GM18507 (cell line): ENCODE measurements at places on chromosomes 1 and 21.

DNA sequence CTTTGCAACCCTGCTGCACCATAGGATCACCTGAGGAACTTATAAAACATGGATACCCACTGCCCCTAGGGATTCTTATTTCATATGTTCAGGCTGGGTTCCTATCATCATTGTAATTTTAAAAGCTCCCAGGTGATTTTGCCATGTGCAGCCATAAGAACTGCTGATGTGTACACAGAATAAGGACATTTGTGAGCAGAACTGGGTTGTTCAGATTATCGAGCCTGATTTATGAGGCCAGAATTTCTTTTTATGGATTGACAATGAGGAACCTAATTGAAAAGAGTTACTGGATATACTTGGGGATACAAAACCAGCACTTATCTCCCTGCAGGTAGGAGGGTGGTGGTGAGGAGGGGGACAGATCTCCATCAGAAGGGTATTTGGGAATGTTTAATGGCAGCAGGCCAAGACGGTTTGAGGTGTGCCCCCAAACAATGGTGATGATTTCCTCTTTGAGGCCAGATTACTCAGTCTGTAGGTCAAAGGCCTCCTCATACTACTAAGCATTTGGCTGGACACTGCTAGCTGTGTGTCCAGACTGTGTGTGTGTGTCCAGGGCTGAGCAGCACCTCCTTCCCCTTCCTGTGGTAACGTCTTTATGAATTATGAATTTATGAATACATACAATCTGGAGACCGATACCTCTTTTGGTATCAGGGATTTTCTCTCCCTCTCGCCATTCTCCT is 18.9 kb downstream of the NOS1AP start:
- no peak for DNase-seq

DNA sequence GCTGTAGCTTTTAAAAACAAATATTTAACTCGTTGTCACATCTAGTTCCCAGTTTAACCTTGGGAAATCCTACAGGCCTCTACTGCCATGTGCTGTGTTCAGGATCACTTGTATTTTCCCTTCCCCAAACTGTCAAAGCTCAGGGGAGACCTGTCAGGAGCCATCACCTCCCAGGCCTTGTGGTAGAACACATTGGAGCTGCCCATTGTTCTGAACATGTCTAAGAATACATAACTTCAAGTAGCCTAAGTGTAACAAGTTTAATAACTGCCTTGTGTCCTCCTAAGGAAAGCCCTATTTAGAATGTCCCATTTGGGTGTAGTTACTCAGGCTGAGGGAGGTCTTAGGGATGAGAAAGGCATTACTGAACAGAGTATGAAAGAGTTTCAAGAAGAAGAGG is 28.6 kb upstream of the PIGC start:
- DNase-seq, result no peak

DNA sequence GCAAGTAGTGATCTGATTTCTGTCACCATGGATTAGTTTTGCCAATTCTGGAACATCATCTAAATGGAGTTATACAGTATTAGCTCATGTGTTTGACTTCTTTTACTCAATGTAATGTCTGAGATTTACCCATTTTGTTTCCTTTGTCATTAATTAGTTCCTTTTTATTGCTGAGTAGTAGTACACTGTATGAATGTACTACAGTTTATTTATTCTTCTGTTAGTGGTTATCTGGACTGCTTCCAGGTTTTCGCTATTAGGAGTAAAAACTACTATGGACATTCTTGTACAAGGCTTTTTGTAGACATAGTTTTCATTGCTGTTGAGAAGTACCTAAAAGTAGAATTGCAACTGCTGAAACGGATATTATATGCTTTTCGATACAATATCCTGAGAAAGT is 14.1 kb downstream of the SUCO start:
- no peak for DNase-seq

- DNase-seq, result no peak
Observed at GRCh38 chr21:46149205-46149901, 6.0 kb downstream of the FTCD start.

DNA sequence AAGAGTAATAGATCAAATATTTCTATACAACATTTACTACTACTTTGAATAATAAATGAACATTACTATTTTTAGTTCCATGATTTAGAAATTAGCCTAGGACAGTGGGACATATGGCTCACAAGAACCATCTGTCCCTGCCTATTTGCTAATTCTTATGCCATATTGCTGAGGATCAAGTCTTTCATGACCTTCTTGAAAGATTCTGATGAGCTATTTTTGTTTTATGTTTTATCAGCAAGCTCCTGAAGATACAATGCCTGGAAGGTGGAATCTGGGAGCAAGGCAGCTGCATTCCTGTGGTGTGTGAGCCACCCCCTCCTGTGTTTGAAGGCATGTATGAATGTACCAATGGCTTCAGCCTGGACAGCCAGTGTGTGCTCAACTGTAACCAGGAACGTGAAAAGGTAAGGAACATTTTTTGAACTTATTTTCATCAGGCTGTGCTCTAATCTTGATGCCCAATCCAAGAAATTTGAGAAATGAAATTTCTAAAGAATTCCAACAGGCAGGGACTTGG is 326.7 kb downstream of the PAPPA2 start:
- no peak for DNase-seq

- peak; percentile 78 for DNase-seq
Observed at GRCh38 chr1:155176544-155177071, 3.0 kb downstream of the TRIM46 start.

DNA sequence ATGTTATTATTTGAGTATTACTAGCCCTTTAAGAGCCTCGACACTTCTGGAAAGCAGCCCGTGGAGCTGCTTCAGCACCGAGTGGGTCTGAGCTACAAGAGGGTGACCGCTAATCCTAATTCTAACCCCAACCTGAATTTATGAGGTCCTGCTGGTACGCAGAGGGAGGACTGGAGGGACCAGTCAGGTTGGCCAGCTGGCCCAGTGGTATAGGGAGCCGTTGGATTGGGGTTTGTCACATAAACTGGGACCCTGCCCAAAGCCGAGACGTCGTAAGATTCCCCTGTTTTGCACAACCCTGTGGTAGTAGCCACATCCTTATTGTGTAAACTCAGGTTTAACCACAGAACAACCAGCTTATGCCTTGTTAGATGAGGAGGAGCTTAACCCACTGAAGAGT is 60.8 kb upstream of the F3 start:
- DNase-seq, result no peak

GRCh38 chr1:167573035-167573434 is 19.5 kb upstream of the CREG1 start:
- DNase-seq, result no peak

GRCh38 chr1:117466761-117467160 is 99.5 kb downstream of the MAN1A2 start:
- no peak for DNase-seq

- no peak for DNase-seq
Observed at GRCh38 chr21:34877485-34878128, 171.5 kb downstream of the RUNX1 start.

GRCh38 chr1:89547563-89548116 is 23.0 kb downstream of the LRRC8B start:
- DNase-seq, result no peak

DNA sequence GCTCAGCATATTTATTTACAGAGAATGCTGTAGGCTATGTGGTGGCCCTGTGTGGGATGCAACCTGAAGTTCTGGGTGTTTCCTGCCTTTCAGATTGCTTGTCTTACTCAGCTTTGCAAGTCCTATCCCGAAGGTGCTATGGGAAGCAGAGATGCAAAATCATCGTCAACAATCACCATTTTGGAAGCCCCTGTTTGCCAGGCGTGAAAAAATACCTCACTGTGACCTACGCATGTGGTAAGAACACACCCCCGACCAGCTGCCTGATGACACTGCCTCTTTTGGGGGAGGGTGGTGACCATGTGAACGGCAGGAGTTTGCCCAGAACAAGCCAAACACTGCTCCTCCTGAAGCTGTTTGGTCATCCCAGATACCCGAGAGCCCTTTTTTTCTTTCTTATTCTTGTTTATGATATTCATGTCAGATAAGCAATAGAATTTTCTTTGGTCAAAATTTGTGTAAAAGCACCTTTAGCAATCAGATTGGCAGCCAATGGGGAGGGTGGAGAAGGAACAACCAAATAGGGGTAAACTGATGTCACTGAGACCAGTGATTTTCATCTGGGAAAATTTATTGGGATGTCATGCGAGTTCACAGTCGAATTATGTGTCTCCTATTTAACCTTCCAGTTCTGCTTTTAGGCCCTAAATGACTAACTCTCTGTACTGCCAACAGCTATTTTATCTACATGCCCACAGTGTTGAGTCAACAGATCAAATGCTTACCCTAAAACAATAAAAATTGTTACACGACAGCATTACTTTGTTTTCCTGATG is 82.6 kb downstream of the EVA1C start:
- DNase-seq, result no peak

DNA sequence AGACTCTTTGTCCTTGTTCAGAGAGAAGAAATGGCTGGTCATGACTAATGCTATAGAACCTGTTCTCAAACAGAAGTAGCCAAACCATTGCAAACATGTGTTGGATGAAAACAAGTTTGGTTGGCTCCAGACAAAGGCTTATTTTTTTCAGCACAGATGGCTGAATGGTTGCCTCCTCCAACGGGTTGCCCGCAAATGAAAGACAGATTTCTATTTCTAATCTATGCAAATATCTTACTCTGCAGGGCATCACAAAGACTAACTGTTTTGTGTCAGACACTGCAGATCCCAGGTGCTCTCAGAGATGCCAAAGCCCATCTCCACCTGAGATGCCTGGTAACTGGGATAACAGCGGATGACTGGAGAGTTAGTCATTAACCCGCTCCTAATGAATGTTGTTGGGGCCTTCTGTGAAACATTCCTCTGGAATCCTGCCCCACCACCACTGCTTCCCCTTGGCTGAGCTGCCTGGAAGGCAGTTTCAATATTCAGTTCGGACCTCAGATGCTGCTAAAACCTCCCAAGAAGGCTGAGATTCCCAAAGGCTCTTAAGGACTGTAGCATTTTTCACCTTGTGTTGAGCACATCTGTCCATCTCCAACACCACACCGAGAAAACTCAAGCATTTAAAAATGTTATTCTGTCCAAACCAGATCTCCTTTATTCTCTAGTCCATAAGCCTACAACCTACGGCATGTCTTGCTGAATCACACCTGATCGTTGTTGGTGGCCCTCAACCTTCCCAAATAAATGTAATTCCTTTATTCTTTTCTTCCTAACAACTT is 104.4 kb downstream of the PTPN14 start:
- no peak for DNase-seq

GRCh38 chr21:17610911-17611310 is 1.8 kb downstream of the BTG3 start:
- no peak for DNase-seq

DNA sequence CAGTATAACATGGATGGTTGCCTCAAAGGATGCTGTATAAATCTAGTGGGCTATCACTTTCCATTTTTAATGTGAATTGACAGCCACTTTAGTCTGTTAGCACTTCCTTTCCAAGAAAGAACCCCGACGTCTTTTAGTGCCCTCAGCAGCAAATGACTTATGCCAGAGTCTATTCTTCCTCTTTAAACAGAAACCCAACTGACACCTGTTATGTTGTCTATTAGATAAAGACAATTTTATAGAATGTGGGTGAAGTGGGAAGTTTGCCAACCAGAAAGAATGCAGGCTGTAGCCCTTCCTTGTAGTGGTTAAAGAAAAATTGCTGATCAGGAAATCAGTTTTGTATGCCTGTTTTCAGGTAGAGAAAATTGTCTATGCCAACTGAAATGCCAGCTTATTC is 344.9 kb downstream of the ZNF326 start:
- DNase-seq, result no peak

DNA sequence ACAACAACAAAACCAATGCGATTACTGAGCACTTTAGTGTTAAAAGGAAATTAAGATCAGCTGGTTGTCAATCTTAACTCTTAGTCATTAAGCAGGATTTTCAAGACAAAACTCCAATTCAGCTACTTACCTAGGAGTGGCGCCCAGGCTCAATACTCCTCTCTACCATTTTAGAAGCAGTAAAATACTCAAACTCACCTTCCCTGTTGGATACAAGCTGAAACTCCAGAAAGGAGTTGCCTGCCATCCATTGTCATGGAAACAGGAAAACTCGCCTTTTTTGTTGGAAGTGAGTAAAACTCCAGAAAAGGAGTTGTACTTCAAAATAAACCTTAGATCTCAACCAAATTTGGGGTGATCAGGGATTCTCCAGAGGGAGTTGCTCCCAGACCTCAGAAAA is 127.0 kb upstream of the F3 start:
- DNase-seq, result no peak

- DNase-seq, result no peak
Observed at GRCh38 chr1:25079048-25079447, 149.0 kb upstream of the RUNX3 start.

- DNase-seq, result no peak
Observed at GRCh38 chr1:162003830-162004215, 19.8 kb downstream of the OLFML2B start.

DNA sequence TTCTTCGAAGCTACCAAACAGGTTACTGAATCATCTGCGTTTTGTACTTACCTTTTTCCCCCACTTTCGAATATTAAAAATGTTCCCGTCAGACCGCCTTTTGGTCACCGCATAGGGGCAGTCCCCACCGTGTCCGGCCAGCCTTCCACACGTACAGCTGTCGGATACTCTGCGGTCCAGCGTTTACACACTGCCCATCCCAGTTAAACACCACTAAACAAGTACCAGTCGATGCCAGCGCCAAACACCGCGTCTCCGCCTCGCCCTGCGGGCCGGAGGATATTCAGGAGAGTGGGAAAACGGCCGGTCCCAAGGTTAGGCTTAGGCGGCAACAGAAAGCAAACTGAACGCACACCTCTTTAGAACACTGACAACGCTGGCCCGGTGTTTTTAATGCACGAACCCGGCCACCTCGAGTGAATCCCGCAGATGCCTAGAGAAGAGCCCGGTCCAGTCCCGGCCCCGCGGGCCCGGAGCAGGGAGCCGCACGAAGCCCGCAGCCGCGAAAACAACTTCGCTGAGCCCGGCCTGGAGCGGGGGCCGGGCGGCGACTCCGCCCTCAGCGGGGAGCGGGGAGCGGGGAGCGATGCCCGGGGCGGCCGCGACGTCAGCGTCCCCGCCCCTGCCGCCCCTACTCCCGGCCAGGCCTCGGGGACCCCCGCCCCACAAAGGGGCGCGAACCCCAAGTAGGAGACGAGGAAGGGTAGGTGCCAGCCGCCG is 730 bp upstream of the PHF13 start:
- DNase-seq, result no peak

GRCh38 chr1:14571810-14572767 is 26.4 kb upstream of the KAZN start:
- peak; percentile 12 for DNase-seq

DNA sequence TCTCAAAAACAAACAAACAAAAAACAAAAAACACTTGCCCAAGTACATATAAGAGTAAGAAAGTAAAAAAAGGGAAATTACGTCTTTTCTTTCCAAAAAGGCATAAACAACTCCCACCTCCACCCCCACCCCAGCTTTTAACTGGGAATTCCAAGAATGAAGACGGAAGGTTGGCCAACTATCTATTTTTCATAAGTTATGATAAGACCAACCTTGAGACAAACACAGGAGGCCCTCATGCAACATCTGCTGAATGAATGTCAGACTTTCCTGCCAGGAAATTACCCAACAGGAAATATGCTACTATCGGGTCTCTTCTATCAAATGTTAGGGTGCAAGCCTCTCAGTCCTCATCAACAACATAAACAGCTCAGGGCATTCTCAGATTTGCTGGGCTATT is 1.9 kb downstream of the BSDC1 start:
- DNase-seq, result no peak

- no peak for DNase-seq
Observed at GRCh38 chr1:156599811-156600210, 1.5 kb downstream of the GPATCH4 start.

- no peak for DNase-seq
Observed at GRCh38 chr1:8851060-8851459, 27.4 kb downstream of the ENO1 start.
